ENCODE measurements at places on chromosomes 13 and 19.

GRCh38 chr19:18737954-18738351, 53.2 kb downstream of the COMP start:
- DNase-seq, result no peak

DNA sequence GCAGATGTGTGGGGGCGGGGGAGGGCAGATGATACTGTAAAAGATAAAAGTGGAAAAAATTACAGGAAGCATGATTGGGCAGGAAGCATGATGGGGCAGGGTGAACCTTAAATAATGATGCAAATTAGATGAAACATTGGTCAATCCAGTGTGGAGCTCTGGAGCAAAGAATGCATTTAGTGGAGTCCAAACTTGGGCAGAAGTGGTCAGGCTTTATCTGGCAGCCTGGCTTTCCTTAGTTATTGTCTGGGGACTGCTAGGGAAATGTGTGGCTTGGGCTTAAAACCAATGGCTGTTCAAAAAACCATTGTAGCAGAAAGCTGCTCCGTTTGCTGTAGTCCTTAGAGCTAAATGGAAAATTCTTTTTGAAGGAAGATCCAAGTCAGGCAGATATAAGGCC, 1077.3 kb upstream of the MIR17HG start:
- no peak for DNase-seq

GRCh38 chr19:17794731-17795494, at the start of gene B3GNT3:
TSS of gene B3GNT3 (plus strand) at chr19:17795138. CDS start at chr19:17807808, 12,670 bp downstream.
- no peak for DNase-seq

GRCh38 chr13:81304121-81304659, 963.3 kb upstream of the SPRY2 start:
- no peak for DNase-seq

DNA sequence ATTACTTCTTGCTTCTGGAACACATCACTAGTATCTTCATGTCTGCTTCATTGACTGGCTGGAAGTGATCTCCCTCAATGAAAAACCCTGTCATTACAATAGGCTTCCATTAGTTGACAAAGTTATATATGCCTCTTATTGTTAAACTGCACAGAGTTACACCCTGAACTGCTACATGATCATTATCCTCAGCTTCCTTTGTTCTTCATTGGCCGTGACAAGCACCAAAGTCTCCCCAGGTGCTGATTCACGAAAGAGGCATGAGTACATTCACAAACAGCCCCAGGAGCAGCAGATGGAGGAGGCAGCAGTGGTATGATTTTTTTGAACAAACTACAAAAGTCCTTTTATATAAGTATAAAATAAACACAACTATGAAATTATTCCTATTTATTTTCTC, 51.4 kb downstream of the VWA8 start:
- no peak for DNase-seq

DNA sequence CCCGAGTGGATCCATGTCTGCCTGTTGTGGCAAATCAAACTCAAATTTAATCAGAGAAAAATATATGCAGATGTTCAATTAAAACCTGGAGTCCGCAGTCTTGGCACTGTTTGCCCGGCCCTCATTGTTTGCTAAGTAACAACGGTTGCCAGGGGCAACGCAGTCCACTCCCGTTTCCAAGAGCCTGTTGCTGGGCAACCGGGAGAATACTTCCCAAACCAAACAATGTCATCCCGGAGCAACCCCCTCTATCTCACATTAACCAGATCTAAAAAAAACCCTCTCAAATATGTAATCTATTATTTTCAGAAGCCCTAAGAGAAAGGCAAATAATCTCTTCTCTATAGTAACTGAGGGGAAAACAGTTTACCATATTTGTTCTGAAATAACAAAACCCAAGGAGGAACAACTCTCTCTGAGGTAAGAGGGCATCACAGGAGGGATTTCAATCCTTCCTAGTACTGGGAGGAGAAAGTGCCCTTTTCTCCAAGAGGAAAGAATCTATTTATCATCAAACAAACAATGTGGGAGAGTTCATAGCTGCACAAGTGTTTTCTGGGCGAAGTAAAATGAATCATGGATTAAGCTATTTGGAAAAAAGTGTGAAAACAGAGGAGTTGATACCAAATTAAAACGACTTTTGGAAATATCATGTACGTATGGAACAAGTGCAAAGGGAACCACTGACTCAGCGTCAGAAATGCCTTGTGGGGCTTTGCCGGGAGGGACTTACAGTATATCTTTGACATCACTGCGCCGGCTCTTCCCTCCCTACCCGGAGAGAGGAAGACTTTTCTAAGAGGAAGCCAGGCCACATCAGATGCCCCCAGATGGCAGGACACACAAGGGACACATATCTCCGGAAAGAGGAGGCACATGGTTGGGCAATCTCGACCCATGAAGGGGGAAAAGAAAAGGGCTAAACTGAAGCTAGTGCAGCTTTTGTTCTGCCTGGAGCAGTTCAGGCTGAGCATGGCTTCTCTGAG, 43.3 kb downstream of the RFX2 start:
- DNase-seq, result no peak

GRCh38 chr19:8501981-8502380, 459 bp downstream of the PRAM1 start:
- no peak for DNase-seq

DNA sequence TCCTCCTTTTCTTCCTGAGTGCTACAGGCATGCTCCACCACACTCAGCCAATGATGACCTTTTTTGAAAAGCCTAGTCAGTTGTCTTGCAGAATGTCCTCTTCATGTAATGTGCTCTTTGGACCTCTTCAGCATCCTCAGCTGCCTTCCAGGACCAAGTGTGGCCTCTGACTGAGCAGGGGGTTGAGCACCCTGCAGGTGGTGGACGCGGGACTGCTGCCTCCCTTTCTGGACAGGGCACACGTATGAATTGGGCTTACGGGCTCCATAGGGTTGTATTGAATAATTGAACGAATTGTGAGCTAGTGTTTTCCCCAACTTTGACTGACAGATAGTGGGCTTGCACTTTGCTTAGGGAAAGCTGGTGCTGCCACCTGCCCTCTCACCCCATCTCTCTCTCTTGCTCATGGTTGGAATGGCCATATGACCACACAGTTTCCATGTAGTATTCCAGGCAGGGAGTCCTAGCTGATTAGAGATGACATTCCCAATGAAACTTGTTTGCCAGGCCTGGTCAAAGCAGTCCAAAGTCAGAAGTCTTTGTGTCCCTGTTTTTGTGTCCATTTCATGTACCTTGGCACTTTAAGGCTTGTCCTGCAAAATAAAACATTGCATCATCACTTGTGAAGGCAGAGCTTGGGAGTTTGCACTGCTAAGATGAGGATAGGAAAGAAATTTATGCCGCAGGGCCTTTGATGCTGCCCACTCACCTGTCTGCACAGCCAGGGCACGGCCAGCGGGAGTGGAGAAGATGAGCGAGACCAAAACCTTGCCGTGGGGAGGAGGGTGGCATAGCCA, 76.3 kb upstream of the NPAS1 start:
- no peak for DNase-seq

- DNase-seq, result no peak
These were observed 5.1 kb upstream of the TGFBR3L start for GRCh38 chr19:7909471-7910067.

GRCh38 chr19:11721681-11722080, 17.1 kb downstream of the ZNF823 start:
- DNase-seq, result no peak

DNA sequence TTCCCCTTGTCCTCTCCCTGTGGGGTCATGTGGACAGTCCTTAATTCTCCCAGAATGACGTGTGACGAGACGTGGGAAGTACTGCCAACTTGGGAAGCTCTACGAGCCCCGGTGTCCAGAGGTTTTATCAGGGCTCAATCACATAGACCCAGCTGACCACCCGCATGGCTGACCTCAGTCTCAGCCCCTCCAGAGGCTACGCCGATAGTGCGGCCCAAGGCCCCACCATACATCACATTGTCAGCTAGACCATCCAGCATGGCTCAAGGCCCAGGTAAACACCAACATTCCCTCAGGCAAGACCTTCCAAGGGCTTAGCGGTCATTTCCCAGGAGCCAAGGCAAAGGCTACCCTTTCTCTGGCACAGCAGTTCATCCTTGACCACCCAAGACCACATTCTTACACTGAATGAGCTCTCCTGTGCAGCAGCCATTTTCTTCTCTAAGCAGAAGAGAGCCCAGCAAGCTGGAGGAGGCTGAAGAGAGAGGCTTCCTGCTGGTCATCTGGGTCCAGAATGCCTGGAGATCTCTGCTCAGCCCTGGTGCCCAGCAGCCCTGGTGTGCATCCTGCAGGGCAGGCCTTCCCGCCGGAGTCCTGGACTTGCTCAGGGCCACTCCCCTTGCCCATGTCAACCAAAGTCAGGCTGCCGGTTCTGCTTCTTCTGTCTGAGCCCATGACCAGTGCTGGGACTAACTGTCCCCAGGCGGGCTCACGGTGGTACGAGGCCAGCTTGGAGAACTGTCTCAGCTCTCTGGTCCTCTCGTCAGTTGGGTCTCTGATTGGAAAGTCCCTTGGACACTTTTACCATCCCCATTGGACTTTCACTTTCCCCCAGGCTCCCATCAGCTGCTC, 7.9 kb upstream of the F10 start:
- no peak for DNase-seq

DNA sequence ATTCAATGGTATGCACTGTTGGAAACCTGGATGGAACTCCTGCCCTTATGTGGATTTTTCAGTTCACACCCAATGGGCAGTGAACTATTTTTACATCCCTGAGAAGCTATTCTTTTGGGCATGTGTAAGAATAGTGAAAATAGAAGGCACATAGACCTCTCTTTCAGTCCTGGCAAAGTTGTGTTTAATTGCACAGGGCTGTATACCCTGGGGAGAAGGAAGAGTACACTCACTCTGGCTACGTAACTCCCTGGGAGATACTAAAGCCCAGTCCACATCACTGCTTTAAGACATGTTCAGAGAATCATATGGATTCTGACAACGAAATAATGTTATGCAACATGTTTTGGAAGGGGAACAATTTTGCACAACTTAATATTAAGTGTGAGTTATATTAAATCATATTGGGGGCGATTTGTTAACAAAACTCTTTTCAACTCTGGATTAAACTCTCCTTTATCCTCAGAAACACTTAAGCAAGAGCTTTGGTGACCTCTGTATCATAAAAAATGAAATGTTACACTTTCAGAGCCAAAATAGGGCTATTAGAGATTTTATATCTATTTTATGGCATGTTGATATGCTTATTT, 166.1 kb downstream of the DCT start:
- no peak for DNase-seq

GRCh38 chr13:112056284-112056727, 10.6 kb upstream of the SOX1 start:
- no peak for DNase-seq

DNA sequence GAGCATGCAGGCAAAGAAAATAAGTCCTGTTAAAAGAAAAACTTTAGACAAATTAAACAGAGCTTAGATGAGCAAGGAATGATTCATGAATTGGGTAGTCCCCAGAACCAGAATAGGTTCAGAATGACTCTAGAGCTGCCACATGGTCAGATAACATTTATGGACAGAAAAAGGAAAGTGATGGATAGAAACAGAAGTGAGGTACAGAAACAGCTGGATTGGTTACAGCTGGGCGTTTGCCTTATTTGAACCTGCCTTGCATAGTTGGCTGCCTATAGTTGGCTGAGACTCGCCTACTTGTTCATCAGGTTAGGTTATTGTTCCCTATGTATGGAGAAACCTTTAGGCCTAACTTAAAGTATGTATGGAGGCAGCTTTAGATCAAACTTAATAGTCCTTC, 35.4 kb downstream of the WDFY2 start:
- DNase-seq, result no peak

DNA sequence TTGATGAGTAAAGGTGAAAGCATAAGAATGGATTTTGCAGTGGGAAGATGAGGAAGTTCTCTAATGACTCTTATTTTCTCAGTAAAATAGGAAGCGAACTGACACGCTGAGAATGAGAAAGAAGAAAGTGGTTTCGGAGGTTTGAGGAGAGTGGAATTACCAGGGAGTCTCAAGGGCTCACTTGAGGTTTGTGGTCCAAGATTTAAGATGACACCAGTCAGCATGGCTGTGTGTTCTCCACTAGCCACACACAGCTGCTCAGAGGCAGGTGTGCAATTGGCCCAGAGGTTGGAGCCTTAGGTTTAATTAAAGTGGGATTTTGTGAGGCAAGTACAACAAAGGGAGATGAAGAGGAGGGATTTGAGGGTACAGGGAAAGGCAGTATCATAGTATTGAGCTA, 99.6 kb upstream of the NBEA start:
- DNase-seq, result no peak

- no peak for DNase-seq
These were observed 38.9 kb downstream of the SOX1 start for GRCh38 chr13:112105892-112106291.

- DNase-seq, result no peak
These were observed 435.3 kb upstream of the NBEA start for GRCh38 chr13:34506796-34507195.

DNA sequence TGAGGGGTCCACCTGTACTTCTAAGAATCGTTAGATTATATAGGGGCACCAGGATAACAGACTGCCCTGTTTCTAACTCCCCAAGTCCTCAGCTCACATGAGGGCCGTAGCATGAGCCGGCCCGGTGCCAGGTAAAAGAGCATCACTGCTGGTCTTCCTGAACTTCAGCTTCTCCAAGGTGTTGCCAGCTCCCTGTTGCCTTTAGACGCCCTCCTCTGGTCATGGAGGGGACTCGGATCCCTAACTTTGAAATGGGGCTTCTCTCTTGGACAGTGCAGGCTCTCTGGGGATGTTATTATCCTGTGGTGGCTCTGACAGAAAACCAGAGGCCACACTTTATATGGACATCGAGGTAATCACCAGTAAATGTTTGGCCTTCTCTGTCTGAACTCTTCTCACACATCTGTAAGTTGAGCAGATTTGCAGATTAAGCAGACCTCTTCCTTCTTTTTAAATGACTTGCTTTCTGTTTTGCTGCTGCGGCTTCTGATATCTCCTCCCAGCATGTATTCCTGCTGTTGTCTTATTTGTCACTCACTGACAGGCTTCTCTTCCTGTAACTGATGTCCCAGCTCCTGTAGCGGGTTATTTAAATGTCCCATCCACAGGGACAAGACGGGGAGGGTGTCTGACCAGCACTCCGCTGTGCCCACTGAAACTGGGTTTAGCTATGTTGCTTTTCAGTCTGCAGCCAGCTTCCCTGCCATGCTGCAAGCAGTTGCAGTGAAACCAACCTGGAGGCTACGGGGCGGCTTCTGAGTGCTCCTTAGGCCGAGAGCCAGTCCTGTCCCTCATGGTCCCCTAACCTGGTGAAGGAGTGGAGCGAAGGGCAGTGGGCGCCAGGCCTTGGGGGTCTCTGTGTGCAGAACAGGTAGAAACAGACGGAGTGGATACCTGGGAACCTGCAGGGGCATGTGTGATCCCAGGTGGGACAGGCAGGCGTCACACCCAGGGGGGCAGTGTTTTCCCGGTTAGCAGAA, 39.2 kb downstream of the TSSK6 start:
- no peak for DNase-seq

- no peak for DNase-seq
These were observed 1289.1 kb downstream of the OLFM4 start for GRCh38 chr13:54317722-54318121.

DNA sequence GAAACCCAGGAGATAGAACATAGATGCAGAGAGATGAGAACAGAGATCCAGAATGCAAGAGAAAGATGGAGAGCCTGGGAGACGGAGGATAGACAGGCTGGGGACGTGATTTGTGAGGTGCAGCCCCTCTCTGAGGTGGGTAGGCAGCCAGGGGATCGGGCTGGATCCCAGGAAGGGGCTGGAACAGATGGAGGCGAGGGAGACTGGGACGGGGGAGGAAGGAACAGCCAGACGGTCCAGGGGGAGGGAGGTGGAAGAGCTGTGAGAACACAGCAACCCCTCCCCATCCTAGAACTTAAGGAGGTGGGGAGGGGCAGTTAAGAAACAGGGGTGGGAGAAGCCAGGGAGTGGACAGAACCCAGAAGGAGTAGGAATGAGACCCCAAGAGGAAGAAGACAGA, 3.1 kb downstream of the SLC17A7 start:
- DNase-seq, result no peak
